Karpas-422 (cell line): ENCODE measurements at places on chromosomes 6 and 20.

DNA sequence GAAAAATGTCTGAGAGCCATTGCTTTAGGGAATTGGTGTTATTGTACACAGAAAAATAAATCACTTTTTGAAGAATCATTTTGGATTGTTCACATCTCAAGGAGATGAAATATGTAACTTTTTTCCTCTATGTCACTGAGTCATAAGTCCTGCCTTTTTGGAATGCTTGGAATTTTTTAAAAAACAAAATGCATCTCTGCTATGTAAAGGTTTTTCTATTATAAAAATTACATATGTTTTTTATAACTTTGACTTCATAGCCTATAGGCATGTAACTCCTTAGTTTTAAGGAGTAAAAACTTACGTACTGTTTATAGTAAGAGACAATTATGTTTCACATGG is 8.7 kb downstream of the RNF144B start:
- no peak for DNase-seq
- H3K36me3 ChIP-seq, result peaks cover 37% of the 10 kb centered on the region
- no peak overlapping the region for H3K4me3 ChIP-seq
- no peaks in the 10 kb centered on the region for H3K27me3 ChIP-seq

DNA sequence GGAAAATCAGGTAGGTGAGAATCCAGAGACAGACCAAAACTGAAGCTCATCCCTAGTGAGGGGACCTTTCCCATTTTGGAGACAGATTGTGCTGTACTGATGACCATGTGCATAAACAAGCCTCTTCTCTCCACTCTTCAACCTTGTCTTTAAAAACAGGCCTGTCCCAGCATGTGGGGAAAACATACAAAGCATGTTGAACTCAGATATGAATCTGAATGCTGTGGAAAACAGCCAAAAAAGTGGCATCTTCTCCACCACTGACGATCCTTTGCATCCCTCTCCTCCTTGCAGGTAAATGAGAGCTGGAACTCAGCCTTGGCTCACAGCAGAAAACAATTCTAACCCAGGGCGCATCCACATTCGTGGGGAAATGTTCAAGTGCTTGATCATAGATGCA is 123.7 kb upstream of the FOXQ1 start:
- no peaks in the 10 kb centered on the region for H3K36me3 ChIP-seq
- DNase-seq, result no peak
- 0 out of 2 replicates have a peak, but pooled peaks cover 2% of the 10 kb centered on the region for H3K27me3 ChIP-seq
- no peaks in the 10 kb centered on the region for H3K4me1 ChIP-seq
- H3K4me3 ChIP-seq, result no peak overlapping the region
- H3K27ac ChIP-seq, result no peak overlapping the region

DNA sequence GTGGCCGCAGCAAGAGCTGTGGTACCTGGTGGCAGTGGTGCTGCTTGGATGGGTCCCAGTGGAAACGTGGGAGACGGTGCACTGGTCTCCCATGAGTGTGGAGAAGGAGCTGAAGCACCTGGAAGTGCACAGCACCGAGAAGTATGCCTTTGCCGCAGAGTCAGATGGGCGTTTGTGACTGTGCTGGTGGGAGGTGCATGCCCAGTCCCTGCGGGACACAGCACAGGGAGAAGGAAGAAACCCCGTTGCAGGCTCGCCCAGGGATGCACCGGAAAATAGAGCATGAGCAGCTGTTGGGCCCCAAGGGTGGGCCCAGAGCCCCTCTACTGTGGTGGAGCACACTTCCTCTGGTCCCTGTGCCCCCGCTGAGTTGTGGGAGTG is 19.3 kb upstream of the RGS17 start:
- no peak overlapping the region for H3K4me3 ChIP-seq
- H3K36me3 ChIP-seq, result no peaks in the 10 kb centered on the region
- no peak overlapping the region for H3K27ac ChIP-seq

- no peak for DNase-seq
- H3K4me3 ChIP-seq, result no peak overlapping the region
- H3K36me3 ChIP-seq, result no peaks in the 10 kb centered on the region
- H3K27ac ChIP-seq, result no peak overlapping the region
- peaks cover 3% of the 10 kb centered on the region; the same call in 1 of the 2 replicates for H3K27me3 ChIP-seq
- H3K4me1 ChIP-seq, result no peaks in the 10 kb centered on the region
These were observed 180.1 kb upstream of the PDE10A start for GRCh38 chr6:165843121-165843520.

DNA sequence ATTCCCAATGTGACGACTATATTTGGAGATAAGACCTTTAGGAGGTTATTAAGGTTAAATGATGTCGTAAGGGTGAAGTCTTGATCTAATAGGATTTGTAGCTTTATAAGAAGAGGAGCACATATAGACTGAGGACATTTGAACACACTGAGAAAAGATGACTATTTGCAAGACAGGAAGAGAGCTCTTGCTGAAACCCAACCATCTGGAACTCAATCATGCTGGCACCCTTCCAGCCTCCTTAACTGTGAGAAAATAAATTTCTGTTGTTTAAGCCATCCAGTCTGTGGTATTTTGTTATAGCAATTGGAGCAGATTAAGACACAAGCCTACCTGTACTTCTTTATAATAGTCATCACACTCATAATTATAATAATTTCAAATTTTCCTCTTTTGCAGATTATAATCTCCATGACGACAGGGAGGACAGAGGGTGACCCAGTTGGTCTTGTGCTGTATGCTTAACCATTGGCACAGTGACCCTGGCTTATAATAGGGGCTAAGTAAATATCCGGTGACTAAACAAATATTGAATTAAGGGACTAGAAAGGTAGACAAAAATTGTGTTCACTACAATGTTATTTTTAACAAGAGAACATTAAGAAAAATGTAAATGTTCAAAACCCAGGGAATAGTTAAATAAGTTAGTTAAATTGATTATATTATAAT is 206.4 kb upstream of the HDDC2 start:
- no peaks in the 10 kb centered on the region for H3K27me3 ChIP-seq
- H3K4me1 ChIP-seq, result 0 out of 2 replicates have a peak, but pooled peaks cover 3% of the 10 kb centered on the region
- H3K4me3 ChIP-seq, result no peak overlapping the region
- no peaks in the 10 kb centered on the region for H3K36me3 ChIP-seq
- H3K27ac ChIP-seq, result no peak overlapping the region
- peak; percentile 41 for DNase-seq

DNA sequence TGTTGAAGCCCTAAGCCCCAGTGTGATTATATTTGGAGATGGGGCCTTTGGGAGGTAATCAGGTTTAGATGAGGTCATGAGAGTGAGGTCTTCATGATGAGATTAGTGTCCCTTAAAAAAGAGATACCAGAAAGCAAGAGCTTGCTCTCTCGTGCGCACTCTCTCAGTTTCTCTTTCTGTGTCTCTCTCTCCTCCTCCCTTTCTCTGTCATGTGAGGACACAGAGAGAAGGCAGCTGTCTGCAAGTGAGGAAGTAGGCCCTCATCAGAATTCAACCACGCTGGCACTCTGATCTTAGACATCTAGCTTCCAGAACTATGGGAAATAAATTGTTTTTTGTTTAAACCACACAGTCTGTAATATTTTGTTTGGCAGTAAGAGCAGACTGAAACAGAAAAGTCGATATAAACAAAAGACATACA is 180.5 kb downstream of the IBTK start:
- H3K27ac ChIP-seq, result no peak overlapping the region
- no peak overlapping the region for H3K4me3 ChIP-seq
- H3K36me3 ChIP-seq, result no peaks in the 10 kb centered on the region
- H3K4me1 ChIP-seq, result no peaks in the 10 kb centered on the region
- no peaks in the 10 kb centered on the region for H3K27me3 ChIP-seq

GRCh38 chr20:50762435-50763220 is 31.2 kb downstream of the PARD6B start:
- no peak for DNase-seq
- H3K4me3 ChIP-seq, result no peak overlapping the region
- H3K36me3 ChIP-seq, result no peaks in the 10 kb centered on the region
- no peaks in the 10 kb centered on the region for H3K27me3 ChIP-seq
- H3K4me1 ChIP-seq, result no peaks in the 10 kb centered on the region
- no peak overlapping the region for H3K27ac ChIP-seq

DNA sequence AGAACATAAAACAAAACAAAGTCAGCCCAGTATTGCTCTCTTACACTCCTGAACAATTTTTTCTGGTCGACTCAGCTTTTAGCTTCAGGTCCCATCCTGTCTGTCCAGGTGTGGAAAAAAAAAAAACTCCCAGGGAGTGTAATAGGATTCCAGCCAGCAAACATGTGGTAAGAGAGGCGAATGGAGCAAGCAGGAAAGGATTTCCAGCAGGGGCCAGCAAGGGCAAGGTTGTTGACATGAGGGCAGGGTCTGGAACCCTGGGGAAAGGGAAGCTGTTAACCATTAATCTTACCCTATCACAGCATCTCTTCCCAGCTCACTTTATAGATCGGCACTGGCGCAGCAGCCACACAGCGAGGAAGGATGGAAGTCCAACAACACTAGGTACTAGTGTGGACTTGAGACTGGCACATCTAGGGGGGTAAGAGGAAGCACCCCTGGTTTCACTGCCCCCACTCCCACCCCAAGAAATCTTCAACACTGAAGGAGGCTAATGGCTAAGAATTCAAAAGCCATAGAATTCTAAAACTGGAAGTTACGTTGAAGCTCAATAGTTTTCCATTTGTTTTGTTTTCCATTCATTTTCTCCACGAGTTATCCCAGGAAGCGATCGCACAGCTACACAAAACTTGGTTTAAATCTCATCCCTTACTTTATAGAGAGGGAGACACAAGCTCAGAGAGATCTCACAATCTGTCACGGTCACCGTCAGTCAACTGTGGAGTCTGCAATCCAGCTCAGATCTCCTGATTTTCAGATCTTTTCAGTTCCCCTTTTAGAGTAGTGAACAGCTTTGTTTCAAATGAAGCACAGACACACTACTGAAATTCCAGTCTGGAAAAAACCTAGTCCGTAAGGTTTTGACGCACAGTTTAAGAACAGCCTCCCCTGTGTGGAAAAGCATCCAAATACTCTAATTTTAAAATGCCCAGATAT is 53.3 kb downstream of the SLC22A23 start:
- no peaks in the 10 kb centered on the region for H3K36me3 ChIP-seq
- no peak overlapping the region for H3K27ac ChIP-seq
- DNase-seq, result no peak
- H3K27me3 ChIP-seq, result no peaks in the 10 kb centered on the region

DNA sequence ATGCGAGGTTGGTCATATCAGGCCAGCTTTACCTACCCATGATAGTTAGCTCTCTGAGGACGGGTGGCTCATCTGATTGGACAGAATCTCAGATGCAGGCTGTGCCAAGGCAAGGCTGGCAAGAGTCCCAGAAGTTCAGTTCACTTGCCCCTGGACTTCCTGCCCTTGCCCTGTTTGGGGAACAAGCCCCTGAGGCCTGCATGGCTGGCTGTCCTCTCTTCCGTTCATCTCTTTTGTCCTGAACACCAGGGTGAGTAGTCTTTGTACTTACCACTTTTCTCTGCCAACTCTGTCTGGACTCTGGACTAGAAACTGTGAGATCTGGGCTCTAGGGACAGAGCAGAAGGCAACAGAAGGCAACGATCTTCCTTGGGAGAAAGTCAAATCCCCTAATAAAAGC is 769.9 kb downstream of the QKI start:
- no peaks in the 10 kb centered on the region for H3K4me1 ChIP-seq
- H3K27ac ChIP-seq, result no peak overlapping the region
- no peaks in the 10 kb centered on the region for H3K36me3 ChIP-seq
- no peaks in the 10 kb centered on the region for H3K27me3 ChIP-seq

GRCh38 chr20:62595491-62595890 is 46.8 kb upstream of the SLCO4A1 start:
- H3K27me3 ChIP-seq, result no peaks in the 10 kb centered on the region
- DNase-seq, result no peak
- H3K4me1 ChIP-seq, result no peaks in the 10 kb centered on the region
- H3K4me3 ChIP-seq, result no peak overlapping the region
- no peak overlapping the region for H3K27ac ChIP-seq
- no peaks in the 10 kb centered on the region for H3K36me3 ChIP-seq

- H3K4me3 ChIP-seq, result no peak overlapping the region
- no peaks in the 10 kb centered on the region for H3K36me3 ChIP-seq
- H3K4me1 ChIP-seq, result no peaks in the 10 kb centered on the region
These were observed 358.9 kb upstream of the ARID1B start for GRCh38 chr6:156418253-156418652.

GRCh38 chr20:13452470-13453124 is 186.1 kb downstream of the TASP1 start:
- H3K36me3 ChIP-seq, result no peaks in the 10 kb centered on the region
- no peaks in the 10 kb centered on the region for H3K27me3 ChIP-seq
- no peaks in the 10 kb centered on the region for H3K4me1 ChIP-seq
- no peak overlapping the region for H3K4me3 ChIP-seq
- H3K27ac ChIP-seq, result no peak overlapping the region
- DNase-seq, result no peak

- no peak overlapping the region for H3K4me3 ChIP-seq
- DNase-seq, result no peak
- no peak overlapping the region for H3K27ac ChIP-seq
- H3K27me3 ChIP-seq, result no peaks in the 10 kb centered on the region
These were observed 71.3 kb downstream of the TFAP2B start for GRCh38 chr6:50889935-50890334.

DNA sequence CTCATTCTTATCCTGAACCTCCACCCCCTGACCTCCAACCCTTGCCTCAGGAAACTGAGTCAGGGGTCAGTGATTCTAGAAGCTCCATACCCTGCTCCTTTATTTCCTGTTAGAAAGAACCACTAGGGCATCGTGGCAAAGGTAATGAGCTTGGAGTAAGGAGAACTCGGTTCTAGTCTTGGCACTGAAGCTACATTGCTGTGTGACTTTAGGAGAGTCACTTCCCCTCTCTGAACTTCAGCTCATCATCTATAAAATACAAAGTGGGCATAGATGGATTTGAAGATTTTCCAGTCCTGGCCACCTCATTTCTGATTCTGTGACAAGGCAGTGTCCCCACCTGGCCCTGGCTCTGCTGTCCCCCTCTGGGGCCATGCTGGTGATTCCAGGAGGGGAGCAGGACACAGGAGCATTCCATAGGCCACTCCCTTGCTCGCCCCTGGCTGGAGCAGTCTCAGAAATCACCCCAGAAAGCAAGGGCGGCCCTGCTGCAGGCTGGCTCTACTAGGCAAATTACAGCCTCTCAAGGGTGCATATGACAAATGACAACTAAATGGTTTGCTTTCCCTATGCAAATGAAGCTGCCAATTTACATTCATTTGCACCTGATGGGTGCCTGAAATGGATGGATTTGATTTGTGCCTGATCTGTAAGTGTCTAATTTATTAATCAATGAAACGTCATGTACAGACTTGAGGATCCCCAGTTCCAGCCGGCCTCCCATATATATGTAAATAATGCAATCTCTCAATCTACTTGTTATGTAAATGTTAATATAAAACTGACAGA is 62.2 kb downstream of the LRFN2 start:
- DNase-seq, result peak; percentile 71
- no peak overlapping the region for H3K4me3 ChIP-seq
